ENCODE measurements at places on chromosomes 2 and 18.

DNA sequence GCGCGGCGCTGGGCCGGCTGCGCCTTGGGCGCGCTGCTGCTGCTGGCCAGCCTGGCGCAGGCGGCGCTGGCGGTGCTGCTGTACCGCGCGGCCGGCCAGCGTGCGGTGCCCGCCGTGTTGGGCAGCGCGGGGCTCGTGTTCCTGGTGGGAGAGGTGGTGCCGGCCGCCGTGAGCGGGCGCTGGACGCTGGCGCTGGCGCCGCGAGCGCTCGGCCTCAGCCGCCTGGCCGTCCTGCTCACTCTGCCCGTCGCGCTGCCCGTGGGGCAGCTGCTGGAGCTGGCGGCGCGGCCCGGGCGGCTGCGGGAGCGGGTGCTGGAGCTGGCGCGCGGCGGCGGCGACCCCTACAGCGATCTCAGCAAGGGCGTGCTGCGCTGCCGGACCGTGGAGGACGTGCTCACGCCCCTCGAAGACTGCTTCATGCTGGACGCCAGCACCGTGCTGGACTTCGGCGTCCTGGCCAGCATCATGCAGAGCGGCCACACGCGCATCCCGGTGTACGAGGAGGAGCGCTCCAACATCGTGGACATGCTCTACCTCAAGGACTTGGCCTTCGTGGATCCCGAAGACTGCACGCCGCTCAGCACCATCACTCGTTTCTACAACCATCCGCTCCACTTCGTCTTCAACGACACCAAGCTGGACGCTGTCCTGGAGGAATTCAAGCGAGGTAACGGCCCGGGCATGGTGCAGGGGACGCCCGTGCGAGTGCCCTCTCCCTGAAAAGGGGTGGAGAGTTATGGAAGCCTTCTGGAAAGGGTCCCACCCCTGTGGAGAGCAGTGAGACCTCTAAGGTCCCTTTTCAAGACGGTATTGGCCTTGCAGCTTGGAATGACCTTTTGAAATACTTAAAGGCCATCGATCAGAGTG is 1.0 kb downstream of the CNNM3 start:
- DNase-seq: no peak

- DNase-seq: no peak
Measured at GRCh38 chr2:120831086-120831485, 95.4 kb downstream of the GLI2 start.

GRCh38 chr18:4720518-4720917 is 265.4 kb upstream of the DLGAP1 start:
- DNase-seq: no peak

- no peak for DNase-seq
Measured at GRCh38 chr2:202632682-202633290, 2.0 kb upstream of the FAM117B start.

DNA sequence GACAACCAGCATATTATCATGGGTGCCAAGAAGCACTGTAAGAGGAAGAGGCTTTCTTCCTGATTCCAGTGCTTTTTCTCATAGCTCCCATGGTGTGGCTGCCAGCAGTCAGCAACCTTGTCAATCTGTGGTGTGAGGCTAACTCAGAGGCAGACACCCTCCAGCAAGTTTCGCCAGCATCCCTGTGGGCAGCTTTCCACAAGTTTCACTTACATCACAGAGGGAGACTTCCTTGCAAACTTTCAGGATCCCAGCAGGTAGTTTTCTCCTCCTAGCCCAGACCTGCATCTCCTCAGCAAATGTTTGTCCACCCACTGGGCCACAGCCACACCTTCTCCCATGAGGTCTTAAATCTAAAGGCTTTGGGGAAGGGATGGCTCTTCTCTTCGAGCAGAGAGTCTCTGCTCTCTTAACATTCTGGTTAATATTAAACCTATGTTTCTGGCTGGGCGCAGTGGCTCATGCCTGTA is 9.1 kb downstream of the DNAH7 start:
- DNase-seq: no peak

GRCh38 chr18:29753379-29753778 is 1289.2 kb downstream of the DSC3 start:
- no peak for DNase-seq

GRCh38 chr2:25089605-25090315 is 47.9 kb downstream of the EFR3B start:
- DNase-seq: no peak
